ENCODE measurements at places on chromosomes 7 and 10.

DNA sequence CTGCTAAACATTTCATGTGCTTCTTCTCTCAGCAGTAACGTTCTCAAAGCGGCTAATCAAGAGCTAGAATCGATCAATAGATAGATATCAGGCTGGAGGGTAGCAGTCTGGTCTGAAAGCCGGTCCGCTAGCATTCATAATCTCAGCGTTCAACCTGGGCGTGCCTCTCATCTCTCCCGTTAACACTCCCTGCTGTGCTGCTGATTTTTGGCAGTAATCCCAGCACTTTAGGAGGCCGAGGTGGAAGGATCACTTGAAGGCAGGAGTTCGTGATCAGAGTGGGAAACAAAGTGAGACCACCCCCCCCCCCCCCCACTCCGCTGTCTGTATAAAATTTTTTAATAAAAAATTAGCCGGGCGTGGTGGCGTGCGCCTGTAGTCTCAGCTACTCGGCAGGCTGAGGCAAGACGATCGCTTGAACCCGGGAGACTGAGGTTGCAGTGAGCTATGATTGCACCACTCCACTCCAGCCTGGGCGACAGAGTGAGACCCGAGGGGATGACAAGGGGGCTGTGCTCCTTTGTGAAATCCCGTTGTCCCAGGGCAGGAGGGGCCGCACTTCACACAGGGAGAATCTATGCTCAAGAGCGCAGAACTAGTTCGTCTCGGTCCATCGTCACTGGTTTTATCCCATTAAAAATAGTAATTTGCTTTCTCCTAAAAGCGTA, 624 bp upstream of the CEP55 start:
- peak; percentile 40 for DNase-seq

- DNase-seq, result no peak
Measured at GRCh38 chr10:71727105-71727737, 7.6 kb upstream of the C10orf105 start.

DNA sequence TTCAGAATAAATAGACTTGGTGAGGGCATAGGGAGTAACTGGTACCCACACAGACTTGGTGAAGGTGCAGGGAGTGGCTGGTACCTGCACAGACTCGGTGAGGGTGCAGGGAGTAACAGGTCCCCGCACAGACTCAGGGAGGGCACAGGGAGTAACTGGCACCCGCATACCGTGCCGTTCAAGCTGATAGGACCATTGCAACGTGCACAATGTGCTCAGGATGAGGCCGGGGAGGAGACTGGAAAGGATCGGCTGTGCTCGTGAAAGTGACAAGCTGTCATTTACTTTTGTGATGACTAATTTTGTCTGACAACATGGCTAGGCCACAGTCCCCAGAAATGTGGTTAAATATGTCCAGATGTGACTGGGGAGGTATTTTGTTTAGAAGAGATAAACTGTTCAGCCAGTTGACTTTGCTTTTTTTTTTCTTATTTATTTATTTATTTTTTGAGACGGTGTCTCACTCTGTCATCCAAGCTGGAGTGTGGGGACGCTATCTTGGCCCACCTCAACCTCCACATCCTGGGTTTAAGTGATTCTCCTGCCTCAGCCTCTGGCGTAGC, 76.2 kb upstream of the NMT2 start:
- DNase-seq, result no peak

DNA sequence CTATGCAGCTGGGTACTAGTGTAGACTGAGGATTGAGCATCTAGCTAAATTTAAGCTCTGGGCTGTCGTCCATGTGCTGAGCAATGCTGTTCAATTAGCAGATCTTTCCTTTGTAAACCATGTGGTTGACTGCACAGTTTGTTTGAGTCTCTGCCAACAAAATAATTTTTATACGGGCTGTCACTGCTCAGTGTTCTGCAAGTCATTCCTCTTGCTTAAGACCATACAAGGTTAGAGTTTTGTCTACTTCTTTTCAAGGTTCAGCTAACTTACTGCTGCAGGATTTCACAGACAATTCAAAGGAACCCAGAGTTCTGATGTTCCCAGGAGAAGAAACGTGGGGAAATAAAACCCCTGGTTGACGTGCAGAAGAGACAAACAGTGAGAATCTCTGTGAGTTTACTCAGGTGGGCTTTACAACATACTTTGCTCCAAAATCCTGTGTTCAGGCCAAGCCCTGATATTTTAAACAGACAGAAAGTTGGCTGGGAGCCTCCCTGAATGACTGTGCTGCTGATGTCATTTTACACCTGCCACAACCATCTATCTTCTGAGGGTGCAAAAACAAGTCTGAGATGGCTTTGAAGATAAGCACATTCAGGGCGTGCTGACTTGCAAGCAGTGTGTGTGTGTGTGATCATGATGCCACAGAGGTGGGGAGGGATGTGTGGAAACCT, 177.1 kb upstream of the SVIL start:
- DNase-seq, result peak; percentile 90

DNA sequence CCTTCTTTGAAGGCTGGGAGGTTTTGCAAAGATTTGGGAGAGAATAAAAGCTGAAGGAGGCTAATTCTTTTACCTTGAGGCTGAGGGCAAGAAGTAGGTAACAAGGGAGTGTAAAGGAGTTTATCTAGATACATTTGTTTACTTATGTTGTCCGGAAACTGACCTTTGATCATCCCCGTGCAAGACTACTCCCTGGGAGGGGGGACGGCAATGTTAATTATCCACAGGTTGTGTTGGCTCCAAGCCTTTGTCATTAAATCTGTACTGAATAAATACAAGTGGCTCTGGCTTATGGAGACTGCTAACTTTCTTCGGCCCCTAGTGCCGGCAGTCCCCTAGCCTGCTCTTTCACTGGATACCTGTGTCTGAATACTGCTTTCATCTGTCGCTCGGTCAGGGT, 1250.6 kb upstream of the LRRTM3 start:
- DNase-seq, result no peak

DNA sequence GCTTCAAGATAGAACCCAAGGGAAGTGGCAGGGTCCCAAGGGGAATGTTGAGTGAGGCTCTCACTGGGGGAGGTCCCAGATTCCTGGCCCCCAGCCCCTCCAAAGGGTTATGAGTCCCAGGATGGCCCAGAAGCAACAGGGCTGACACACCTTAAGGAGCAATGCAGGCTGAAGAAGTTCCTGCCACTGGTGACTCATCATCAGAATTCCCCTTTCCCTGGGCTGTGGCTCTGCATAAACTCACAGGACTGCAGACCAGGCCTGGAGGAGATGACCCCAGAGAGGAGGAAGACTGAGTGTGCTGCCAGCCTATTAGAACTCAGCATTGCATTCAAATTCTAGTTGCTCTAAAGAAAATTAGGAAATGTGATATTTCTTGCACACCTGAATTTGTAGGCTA, 126.7 kb downstream of the DPP6 start:
- DNase-seq, result no peak

DNA sequence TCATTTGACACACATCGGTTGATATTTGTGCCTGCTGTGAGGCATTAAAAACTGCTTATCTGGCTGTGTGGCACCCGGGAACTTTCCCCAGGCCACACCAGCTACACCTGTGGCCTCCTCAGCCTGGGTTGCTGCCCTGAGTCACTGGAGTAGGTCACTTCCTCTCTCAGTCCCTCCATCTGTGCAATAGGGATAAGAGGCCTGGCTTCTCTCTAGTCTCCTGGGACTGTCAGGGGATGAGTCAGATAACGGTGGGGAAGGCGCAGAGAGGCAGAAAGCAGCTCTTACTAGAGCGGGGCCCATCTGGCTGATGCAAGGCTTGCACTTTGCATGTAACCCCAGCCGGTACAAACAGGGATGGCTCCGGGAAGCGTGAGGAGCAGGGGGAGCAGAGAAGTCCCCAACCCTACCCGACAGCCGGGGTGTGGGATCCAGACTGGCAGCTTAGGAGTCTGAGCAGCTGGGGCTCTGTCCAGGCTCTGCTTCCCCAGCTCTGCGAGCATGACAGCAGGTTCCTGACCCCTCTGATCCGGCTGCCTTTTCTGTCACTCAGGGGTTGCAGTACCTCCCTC, 34.0 kb downstream of the DNAJB12 start:
- peak; percentile 21 for DNase-seq

GRCh38 chr7:135245226-135246190, 11.9 kb downstream of the STRA8 start:
- DNase-seq, result no peak

DNA sequence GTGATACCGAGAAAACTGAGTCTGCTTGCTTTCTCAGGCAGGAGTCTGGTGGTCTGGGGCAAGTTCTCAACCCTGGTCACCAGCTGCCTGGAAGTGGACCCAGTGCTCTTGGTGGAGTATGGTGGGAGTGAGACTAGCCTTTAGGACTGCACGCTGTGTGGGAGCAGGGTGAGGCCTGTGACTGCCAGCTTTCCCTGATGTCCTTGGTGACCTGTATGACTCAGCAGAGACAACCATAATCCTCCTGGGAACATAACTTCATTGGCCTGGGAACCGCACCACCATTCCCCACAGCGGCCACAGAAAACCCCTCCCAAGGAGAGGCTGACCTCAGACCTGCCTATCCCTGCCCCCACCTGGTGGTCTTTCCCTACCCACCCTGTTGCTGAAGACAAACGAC, 139.5 kb upstream of the CHRM2 start:
- no peak for DNase-seq

- no peak for DNase-seq
Measured at GRCh38 chr7:6384327-6384726, 63.4 kb downstream of the DAGLB start.

GRCh38 chr10:98167191-98167590, 32.7 kb downstream of the R3HCC1L start:
- no peak for DNase-seq

- no peak for DNase-seq
Measured at GRCh38 chr7:138627361-138627760, 73.8 kb downstream of the SVOPL start.

DNA sequence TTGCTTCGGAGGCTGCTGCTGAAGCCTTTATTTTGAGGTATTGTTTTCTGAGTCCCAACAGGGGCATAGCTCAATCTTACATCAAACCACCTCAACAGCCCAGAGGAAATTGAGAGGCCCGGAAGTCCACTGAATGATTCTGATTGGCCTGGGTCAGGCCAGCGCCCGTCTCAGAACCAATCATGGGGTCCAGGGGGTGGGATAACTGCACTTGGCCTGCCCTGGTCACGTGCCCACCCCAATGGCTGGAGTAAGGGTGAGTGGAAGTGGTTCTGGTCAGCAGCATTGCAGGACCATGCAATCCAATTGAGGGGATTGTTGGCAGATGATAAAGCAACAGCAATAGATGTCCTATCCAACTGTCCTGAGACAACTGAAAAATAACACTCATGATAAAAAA, 190.6 kb downstream of the HERPUD2 start:
- no peak for DNase-seq

DNA sequence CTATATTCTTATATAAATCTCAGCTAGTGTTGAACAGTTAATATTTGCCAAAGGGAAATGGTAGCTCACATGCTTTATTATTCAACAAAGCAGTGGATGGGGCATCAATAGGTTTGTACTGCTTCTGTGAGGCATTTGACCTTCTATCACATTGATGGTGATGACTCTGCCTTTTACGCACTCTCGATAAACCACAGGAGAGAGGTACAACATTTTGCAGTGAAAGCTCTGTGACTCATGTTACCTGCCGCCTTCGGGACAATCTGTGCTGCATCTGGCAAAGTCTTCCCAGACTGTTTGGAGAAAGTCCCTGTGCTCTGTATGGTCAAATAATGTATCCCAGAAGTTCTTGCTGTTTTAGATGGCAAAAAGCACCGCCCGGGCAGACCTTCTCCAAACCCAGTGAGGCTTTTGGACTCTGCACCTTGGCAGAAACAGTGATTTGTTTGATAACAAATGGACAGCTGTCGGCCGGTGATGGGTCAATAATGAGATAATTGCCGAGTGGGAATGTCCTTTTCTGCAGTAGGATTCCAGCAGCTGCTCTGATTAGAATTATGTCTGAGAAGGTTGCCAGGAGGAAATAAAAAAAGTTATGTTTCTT, 61.0 kb downstream of the PLPP4 start:
- DNase-seq, result no peak

DNA sequence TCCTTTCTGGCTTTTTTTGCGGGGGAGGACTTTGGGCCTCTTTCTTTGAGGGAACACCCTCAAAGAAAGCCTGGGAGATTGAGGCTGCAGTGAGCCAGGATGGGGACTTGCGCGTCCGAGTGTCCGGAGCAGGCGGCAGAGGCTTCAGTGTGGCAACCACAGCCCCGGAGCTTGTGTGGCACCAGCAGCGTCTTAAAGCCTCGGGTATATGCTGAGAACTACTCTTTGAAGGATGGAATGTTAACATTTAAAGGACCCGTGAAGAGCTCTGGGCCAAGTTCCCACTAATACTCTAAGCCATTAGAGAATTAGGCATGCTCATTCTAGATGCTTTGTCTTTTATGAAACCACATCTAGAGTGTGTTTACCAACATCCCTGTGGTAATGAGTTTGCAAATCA, 168.2 kb downstream of the SEPTIN7 start:
- DNase-seq, result no peak

DNA sequence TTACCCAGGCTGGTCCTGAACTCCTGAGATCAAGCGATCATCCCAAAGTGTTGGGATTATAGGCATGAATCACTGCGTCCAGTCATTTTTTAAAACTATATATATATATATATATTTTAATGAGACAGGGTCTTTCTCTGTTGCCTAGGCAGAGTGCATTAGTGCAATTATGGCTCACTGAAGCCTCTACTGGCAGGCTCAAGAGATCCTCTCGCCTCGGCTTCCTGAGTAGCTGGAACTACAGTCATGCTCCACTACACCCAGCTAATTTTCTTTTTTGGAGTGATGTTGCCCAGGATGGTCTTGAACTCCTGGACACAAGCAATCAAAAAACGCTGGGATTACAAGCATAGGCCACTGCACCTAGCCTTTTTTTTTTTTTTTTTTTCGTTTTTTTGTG, 55.3 kb upstream of the KAT6B start:
- no peak for DNase-seq

DNA sequence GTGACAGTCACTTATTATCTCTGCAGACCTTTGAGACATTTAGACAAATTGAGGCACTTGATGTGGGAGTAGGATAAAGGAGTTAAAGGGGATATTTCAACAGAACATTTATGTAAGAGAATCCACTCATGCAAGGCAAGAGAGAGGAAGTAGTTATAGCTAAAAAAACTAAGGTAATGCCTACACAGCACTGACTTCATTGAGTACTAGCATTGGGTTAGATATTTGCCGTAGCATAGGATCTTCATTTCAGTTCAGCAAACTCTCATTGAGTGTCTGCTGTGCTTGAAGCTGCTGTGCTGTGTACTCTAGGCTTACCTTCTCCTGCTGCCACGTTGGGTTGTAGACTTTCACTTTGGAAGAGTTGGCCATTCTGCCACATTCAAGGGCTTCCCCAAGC, 10.5 kb upstream of the ENTPD1 start:
- no peak for DNase-seq

DNA sequence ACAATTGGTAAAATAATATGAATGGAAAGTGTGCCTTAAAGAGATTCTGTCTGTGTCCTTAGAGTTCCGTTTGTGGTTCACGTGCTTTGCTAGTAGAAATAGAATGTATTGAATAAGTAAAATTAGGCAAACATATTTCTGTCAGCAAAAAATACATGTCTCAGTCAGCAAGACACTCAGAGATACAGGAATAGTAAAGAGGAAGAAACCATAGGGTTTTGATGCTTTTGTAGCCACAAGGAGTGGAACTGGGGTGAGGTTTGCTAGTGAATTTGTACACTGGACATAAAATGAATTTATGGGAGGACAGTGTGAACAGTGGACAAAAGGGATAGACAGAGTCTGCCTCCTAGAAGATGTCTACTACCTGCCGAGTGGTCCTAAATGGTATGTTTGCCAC, 289.2 kb upstream of the NRP1 start:
- no peak for DNase-seq

GRCh38 chr10:63456437-63457210, 9.2 kb downstream of the JMJD1C start:
- no peak for DNase-seq
